CD4-positive, alpha-beta T cell (primary cell): ENCODE measurements at places on chromosomes 5 and 9.

DNA sequence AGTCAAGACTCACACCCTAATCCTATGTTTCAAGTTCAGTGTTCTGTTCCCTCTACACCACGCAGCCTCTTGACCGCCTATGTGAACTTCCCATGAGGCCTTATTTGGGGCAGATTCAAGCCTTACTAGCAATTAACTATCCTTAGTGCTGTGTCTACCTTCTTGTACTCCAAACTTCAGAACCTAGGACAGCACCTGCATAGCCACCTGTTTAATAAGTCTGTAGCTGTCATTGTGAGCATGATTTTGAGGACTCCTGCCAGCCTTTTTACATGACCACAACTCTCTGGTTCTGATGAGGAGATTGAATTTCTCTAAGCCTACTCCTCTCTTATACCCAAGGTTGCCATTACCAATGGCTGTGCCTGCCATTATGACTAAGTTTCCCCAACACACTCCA, 50.8 kb upstream of the PCSK1 start:
- no peak for DNase-seq

DNA sequence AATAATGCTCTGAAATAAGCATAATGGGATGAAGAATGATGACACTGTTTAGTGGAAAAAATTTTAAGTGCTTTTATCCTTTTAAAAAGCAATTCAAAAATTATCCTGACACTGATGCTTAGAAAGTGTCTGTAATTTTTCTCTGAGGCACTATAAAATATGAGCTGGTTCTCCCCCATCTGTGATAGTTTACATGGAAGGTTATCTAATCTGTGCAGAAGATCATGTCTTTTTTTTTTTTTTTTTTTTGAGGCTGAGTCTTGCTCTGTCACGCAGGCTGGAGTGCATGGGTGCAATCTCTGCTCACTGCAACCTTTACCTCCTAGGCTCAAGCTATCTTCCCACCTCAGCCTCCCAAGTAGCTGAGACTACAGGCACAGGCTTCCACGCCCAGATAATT, 15.2 kb upstream of the TAF11L2 start:
- no peak for DNase-seq

- no peak for DNase-seq
These were observed 134.8 kb upstream of the LARP1 start for GRCh38 chr5:154620411-154620810.

GRCh38 chr9:13292782-13293181, 13.3 kb upstream of the MPDZ start:
- no peak for DNase-seq

DNA sequence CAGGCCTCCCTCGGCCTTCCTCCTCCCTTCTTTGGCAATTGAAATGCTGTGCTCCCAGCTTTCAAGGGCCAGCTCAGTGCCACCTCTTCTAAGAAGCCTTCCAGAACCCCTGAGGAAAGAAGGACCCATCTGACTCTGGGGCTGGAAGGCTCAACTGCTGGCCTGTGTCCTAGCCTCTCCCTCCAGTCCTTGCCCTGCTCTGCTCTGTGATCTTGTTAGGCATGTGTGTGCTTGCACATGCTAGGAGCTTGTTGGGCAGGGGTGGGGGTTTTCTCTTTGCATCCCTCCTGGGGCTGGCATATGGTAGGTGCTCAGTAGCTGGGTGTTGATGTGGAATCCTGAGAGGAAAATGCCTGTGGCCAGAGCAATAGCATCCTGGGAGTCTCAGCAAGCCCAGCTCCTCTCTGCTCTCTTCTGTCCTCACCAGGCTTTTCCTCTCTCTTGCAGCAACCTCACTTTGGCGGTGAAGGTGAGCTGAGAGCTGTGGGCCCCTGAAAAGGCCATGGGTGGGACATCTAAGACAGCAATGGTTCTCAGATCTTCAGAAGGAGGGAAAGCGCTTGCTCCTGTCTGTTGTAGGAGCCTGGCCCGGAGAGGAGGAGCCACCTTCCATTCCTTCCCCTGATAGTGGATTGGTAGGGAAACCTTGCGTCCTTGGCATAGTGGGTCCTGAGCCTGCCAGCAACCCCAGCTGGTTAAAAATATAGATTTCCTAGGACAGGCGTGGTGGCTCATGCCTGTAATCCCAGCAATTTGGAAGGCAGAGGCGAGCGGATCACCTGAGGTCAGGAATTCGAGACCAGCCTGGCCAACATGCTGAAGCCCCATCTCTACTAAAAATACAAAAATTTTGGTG, 9.9 kb downstream of the DOLK start:
- DNase-seq: no peak

- DNase-seq: no peak
These were observed 1.7 kb downstream of the UBE2QL1 start for GRCh38 chr5:6450319-6450833.

- no peak for DNase-seq
These were observed 41.0 kb downstream of the FGD3 start for GRCh38 chr9:92988215-92988768.

- DNase-seq: no peak
These were observed 1576.5 kb downstream of the EFNA5 start for GRCh38 chr5:106094204-106094607.

- DNase-seq: peak; percentile 61
These were observed 47.0 kb upstream of the TGFBR1 start for GRCh38 chr9:99057665-99058625.

DNA sequence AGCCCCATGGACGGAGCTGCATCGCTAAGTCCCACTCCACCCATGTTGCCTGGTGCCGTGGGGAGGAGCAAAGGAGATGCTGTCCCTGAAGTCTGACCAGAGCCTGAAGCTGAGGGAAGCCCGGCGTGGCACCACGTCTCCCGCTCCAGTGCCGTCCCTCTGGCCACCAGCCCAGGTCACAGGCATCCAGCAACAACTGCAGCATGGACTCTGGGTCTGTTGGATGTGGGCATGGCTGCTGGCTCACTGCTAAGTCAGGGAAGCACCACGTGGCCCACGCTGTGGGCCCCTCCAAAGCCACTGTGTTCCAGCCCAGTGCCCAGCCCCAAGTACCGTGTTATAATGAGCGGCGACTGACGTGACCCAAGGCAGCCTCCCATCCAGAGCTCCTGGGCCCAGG, 112.6 kb downstream of the SYK start:
- DNase-seq: no peak

DNA sequence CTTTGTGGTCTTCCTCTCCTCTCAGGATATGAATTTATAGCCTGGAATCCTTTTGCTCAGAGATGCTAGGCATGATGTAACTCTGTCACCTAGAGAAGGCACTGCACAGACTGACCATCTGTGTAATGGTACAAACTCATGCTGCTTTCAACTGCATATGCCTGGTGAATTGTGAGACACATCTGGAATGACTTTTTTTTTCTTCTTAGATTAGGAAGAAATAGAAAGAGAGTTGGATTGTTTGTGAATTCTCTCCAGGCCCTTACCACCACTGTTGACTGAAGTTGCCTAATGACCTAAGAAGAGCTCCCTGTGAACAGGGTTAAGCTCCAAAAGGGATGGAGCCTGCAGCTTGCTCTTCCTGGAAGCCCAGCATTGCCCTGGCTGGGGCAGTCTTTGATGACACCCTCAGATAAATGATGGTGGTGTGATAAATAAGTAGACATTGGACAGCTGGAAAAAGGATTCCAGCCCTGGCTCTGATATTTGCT, 47.8 kb upstream of the TRIM32 start:
- no peak for DNase-seq

GRCh38 chr5:154444556-154445421, 1.0 kb upstream of the SAP30L start:
- no peak for DNase-seq

GRCh38 chr5:5738797-5739489, 316.5 kb downstream of the ICE1 start:
- no peak for DNase-seq

- DNase-seq: no peak
These were observed 234.3 kb upstream of the ANKH start for GRCh38 chr5:15105799-15106393.

DNA sequence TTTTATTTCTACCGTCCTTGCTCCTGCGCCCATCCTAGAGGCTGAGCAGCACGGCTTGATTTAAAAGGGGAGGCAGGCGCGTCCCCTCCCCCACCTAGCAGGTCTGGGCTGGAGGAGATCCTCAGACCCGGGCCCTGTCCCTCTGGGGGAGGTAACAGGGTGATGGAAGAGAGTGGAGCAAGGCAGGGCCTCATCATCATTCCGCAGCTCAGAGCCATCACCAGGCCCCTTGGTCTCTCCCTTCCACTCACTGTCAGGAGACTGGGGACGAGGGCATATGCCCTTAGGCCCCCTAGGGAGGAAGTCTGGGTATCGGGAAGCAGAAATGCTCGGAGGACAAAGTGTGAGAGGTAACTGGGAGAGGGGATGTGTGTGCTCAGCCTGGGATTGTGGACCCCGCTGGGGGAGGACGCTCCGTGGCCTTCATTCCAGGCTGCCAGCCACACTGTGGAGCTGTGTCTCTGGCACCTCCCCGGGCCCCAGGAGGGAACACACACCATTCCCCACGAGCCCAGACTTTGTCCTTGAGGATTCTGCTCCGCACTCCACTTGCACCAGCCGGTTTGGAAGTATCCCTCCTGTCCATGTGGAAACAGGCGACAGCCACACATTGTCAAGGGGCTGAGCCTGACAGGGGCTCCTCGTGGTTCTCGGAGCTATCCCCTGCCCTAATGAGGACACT, 761 bp downstream of the REEP2 start:
- DNase-seq: no peak

GRCh38 chr5:170761048-170761707, 22.3 kb upstream of the GABRP start:
- DNase-seq: no peak

- DNase-seq: no peak
These were observed 40.8 kb upstream of the GNPDA1 start for GRCh38 chr5:142053426-142054151.

GRCh38 chr9:20111173-20111843, 322.5 kb upstream of the SLC24A2 start:
- no peak for DNase-seq

DNA sequence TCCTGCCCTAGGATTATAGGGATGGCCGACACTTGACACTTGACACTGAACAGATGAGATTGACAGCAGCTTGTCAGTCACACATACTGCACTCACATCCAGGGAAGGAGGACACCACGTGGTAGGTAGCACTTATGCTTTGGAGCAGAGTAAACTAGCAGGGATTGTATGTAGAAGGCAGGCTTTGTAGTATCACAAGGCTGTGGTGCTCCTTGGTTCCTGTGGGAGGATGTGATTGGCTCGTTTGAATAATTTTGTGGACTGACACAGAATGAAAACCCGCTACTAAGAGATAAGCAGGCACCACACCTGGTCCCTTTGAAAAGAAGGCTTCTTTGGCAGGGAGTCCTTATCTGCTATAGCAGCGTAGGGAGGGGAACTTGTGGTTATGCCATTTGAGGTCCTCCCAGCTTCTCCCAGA, 63.6 kb upstream of the IL12B start:
- DNase-seq: no peak

GRCh38 chr5:171270136-171270535, 38.9 kb upstream of the TLX3 start:
- no peak for DNase-seq

- no peak for DNase-seq
These were observed 598 bp downstream of the PCDHA2 start for GRCh38 chr5:140795259-140795641.

- DNase-seq: no peak
These were observed 493.7 kb downstream of the ZNF608 start for GRCh38 chr5:124252747-124253146.

DNA sequence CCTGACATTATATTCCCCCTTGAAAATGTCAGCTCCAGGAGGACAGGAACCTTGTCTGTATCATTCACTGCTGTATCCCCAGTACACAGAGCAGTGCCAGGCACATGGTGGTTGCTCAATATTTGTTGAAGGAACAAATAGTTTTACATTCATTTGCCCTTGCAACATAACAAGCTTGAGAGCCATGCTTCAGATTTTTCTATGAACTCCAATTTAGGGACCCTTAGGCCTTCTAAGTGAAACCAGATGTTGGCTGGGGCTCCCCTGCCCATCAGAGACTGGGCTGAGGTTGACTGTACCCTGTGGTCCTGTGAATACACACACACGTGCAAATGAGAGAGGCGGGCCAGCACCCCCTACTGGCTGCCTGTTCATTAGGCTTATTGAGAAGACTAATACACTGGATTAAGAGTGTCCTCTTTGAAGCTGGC, 214.9 kb upstream of the WWC1 start:
- DNase-seq: no peak

DNA sequence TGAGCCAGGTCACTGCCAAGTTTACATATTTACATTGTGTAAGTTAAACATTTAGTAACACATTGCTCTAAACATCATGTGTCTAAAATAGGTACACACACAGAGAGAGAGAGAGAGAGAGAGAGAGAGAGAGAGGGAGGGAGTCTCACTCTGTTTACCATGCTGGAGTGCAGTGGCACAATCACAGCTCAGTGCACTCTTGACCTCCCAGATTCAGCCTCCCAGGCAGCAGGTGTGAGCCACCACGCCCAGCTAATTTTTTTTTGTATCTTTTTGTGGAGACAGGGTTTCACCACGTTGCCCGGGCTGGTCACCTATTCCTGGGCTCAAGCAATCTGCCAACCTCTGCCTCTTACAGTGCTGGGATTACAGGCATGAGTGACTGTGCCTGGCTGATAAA, 1045.3 kb downstream of the TLE1 start:
- DNase-seq: no peak

DNA sequence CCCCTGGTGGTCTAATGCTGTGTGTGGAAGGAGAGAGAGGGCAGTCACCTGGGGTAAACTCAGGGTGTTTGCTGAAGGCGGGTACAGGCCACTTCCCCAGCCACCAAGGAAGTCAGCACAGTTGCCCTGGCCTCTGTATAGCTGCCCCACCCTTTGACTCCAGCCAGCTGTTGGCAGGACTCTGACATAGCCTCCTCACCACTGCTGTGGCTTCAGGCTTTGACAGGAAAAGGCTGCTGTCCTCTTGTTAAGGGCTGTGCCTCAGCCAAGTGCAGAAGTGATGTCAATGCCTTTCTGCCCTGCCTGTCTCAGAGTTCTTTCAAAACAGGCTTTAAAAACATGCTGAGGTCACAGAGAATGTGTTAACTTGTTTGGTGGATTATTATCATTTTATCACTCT, 487.2 kb upstream of the KLF4 start:
- peak; percentile 24 for DNase-seq

GRCh38 chr9:116237456-116237855, 83.9 kb downstream of the PAPPA start:
- no peak for DNase-seq

DNA sequence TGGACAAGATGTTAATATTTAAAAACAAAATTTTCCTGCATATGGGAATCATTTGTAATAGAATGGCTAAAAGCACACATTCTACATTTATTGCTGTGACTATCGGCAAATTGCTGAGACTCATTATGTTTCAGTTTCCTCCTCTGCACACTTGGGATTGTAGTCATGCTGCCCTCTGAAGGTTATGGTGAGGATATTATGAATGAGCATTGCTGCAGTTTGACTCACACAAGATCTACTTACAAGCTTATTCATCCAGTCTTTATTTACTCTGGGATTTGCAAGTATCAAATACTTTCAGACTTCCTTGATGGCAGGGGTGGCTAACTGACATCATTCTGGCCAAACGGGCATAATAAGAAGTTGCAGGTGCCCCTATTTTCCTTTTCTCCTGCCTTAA, 9.5 kb upstream of the NFIL3 start:
- DNase-seq: no peak
